ENCODE measurements at places on chromosomes 1 and 21. TPM values are rescaled to one million over a fixed set of nuclear protein-coding genes. Genes with fewer than 3 reads are reported as not detected.

Gene NBPF10
- 1.9 TPM for total RNA-seq

Gene LCE1C
- not detected for total RNA-seq

- DNase-seq, result no peak
Observed at GRCh38 chr1:56898005-56898373, 43.4 kb downstream of the C8A start.

Gene EFNA1
- total RNA-seq, result 7.3 TPM

Gene KIF2C
- total RNA-seq, result 0.58 TPM

Gene MAN1C1
- 24.6 TPM for total RNA-seq

Gene S100A9
- total RNA-seq, result 2.0 TPM

DNA sequence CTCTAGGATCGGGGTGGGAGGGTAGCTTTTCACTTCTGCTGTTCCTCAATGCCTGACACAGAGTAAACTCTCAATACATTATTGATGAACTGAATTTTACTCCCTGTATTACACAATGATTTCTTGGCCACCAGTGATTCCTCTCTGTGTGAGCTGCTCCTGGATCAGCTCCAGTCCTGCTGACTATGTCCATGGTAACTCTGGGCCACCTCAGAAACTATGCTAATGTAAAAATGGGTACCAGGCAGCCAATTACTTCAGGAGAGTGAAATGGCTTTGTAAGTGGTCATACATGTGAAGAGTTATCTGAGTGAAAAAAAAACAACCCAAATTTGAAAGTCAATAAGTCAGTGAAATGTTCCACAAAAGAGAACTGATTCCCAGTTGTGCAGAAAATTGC lies 311.0 kb downstream of the KCNH1 start:
- DNase-seq, result no peak

All from CD8-positive, alpha-beta T cell (primary cell).